ENCODE measurements at places on chromosomes 7 and 10.
A peak's percentile ranks its signal among the peaks of the same experiment; 100 is the strongest.

DNA sequence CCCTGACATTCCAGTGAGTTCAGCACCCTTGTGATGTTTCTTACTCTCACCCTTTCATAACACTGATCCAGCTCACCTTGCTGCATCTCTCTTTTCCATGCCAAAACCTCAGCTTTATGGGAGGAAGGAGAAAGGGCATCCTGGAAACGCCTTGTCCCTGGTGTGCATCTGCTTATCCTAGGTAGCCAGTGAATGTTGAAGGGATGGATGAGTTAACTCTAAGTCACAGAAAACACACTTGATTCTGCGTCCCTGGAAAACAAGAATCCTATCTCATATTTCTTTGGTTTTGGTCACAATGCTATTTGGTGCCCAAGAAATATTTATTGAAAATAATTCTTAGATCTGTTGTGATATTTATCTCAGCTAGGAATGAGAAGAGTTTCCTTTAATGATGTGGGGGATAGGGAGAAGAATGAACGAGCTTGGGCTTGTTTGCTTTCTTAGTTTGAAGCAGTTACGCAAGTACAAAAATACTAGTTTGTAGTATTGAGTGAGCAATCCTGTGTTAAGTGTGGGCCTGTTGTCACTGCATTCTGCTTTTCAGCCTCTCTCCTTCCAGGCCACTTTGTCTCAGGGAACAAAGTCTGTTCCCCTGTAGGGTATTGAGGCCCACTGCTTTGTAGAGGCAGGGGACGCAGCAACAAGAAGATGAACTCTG is 126.5 kb downstream of the ARID5B start:
- no peak for DNase-seq

GRCh38 chr7:107994421-107995030 is 8.4 kb downstream of the LAMB1 start:
- no peak for DNase-seq

- no peak for DNase-seq
These were observed 8.1 kb upstream of the FAM107B start for GRCh38 chr10:14782691-14783363.

DNA sequence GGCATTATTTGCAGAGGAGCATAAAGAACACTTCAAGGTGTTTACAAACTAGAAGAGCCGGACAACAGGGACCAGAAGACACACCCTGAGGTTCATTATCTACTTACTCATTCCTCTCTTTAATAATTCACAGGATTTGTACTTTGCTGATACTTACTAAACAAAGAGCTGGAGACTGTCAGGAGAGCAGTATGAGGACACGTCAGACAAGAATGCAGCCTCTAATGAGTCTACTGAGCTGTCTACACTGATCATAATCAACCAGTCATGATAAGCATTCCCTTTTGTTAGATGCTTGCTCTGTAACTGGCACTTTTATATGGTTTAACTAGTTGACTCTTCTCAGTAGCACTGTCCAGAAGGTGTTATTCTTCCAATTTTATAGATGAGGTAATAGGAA is 243.3 kb upstream of the CDC14C start:
- no peak for DNase-seq

- no peak for DNase-seq
These were observed 46.1 kb upstream of the SEPTIN7 start for GRCh38 chr7:35754741-35755140.

GRCh38 chr10:22629126-22629525 is 85.3 kb downstream of the PIP4K2A start:
- no peak for DNase-seq

DNA sequence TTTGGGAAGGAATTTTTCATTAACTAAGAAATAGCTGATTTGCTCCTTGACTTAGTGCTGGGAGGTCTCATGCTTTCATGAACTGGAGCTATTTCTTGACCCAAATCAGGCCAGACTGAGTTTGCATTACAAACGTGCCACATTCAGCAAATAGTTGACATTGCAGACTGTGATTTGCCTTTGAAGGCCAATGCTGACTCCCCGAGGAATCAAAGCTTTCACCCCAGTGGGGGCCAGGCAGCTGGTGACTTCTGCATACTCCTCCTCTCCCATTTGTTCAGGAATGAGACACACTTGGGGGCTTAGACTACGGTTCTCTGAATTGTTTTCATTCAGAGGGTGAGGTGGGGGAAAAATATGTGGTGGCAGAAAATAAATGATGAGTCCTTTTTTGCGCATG is 111.0 kb upstream of the JAZF1 start:
- DNase-seq: no peak

- no peak for DNase-seq
These were observed 8.6 kb upstream of the SUN1 start for GRCh38 chr7:823649-824048.

- no peak for DNase-seq
These were observed 401.1 kb upstream of the NFE2L3 start for GRCh38 chr7:25750744-25751508.

DNA sequence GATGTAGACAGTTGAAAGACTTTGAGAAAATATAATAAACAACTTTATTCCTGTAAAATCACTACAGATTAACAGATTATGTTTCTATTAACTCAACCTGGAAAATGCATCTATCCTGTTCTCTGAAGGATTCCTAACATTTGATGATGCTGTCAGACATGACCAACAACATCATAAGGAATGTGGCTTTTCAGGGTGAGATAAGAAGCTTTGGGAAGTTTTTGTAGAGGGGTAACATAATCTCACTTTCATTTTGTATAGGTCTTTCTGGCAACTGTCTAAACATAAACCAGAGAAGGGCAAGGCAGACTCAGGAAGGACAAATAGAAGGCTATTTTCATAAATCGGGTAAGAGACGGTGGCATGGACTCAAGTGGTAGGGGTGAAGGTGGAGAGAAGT is 112.2 kb downstream of the TES start:
- no peak for DNase-seq

DNA sequence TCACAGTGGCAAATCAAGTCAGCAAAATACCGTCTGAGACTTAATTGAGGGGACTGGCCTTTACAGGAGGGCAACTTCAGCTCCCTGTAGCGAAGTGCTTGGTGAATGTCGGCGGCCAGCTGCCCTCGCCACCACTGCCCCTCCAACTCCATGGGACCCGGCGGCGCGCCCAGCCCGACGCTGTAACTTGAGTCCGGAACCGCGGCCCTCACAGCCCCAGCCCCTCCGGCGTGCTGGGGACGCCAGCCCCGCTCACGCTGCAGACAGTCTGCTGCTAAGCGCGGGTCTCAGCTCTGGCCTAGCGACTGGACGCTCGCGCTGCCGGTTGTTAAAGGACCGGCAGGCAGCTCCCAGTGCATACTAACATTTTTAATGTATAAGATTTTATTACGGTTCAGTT is 113.4 kb upstream of the NUPR2 start:
- DNase-seq: no peak

- no peak for DNase-seq
These were observed 76.7 kb downstream of the EMX2 start for GRCh38 chr10:117619223-117619622.

- no peak for DNase-seq
These were observed 40.4 kb downstream of the CALML3 start for GRCh38 chr10:5565205-5565545.

GRCh38 chr10:7477538-7478334 is 66.9 kb upstream of the SFMBT2 start:
- no peak for DNase-seq

DNA sequence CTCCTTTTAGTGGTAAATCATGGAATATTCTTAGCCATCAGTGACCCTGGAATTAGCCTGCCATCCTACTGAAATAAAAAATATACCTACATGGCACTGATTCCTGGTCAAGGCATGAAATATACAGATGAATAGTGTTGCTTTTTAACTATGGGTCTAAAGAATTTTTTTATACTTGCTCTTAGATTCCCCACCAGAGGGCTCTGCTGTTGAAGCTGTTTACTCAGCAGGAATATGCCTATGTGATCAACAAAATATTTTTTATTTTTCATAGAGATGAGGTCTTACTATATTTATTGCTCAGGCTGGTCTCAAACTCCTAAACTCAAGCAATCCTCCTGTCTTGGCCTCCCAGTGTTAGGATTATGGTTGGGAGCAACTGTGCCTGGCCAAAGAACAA is 13.5 kb downstream of the ZC3HC1 start:
- DNase-seq: no peak

GRCh38 chr10:2782265-2782664 is 285.1 kb upstream of the PFKP start:
- no peak for DNase-seq

DNA sequence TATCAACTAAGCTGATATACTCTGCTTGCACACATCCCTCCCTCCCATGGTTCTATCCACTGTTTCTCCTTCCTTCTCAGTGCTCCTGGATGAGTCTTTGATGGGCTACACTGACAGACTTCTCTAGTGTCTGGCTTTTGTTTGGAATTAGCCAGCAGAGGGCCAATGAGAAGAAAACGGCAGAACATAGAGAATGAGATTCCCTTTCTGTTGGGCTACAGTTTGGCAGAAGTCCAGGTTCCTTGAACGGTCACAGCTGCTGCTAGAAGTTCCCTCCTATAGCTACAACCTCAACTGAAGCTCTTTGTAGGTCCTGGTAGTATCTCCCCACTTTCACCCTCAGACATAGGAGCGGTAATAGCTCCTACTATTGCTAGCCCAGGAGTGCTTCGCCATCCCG is 251.1 kb upstream of the LRRN3 start:
- DNase-seq: no peak

DNA sequence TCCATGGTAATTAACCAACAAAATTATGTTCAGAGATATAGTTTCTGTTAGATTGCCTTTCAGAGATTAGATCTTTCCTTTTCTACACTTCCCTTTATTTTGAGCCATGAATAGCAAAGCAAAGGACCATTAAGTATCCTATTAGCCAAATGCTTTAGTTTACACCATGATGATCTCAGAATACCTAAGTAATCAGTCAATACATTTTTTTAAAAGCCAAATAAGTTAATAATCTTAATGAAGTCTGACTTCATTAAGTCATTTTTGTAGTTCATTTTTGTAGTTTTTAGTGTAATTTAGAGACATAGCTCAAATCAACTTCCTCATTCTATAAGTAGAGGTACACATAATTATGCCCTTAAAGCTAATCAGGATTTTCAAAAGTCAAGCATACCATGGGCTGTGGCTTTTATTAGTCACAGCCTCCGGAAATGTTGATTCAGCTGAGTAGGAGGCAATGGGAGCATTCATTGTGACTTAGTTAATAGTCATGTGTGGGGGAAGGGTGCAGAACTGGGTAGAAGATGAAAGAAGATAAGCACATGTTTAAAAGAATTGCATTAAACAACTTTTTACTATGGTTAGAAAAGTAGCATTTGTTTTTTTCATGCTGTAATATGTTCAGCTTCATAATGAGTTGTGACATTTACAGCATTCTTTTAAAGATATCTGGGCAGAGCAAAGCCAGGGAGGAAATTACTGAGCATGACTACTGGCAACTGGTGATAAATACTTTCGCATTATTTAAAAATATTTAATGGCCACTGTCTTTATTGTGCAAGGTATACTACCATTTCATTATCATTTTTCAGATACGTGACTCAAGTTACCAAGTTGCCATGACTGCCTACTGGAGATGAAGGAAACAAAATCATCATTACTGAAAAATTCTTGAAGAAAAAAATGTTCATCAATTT is 57.3 kb upstream of the CCDC71L start:
- DNase-seq: peak; percentile 29

DNA sequence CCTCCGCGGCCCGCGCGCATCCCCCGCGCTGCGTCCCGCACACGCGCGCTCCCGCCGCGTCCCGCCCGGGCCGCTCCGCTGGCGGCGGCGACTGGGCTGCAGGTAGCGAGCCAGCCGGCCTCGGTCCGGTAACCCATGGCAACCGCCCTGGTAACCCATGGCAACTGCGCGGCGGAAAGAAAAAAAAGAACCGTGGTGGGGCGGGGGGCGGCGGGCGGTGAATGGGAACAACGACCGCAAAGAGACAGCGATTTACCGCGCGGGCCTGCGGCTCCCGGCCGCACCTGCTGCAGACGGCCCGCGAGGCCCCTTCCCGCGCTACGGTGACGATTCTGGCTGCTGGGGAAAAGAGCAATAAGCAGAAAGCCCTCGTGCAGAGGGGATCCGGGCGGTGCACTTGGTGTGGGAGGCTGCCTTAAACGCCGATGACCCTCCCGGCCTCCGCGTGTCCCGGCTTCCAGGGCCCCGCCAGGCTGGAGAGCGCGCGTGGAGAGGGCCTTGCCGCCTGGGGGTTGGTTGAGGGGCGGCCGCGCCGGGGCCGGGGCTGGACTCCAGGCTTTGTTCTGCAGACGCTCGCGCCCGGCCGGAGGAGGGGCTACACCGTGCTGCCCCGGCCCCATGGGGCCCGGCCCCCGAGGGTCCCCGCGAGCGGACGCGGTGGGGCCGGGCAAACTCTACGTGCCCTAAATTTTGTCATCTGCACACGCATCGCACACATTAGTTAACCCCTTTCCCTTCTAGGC is 84.7 kb downstream of the SNX10 start:
- DNase-seq: no peak

DNA sequence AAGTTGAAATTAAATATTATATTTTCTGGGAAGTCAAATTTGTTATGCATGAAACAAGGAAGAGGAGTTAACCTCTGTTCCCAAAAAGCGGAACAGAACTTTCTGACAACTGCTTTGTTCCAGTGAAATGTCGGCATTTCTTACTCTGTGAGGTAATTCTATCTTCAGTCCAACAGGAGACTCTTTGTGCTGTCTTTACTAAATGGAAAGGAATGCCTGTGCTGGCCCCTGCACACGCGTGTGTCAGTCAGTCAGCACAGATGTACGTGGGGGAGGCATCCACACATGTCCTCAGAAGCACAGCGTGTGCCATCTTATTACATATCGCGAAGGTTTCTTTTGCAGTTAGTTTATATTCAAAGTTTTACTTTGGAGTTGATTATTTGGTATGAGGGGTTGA is 37.5 kb downstream of the NET1 start:
- DNase-seq: no peak

DNA sequence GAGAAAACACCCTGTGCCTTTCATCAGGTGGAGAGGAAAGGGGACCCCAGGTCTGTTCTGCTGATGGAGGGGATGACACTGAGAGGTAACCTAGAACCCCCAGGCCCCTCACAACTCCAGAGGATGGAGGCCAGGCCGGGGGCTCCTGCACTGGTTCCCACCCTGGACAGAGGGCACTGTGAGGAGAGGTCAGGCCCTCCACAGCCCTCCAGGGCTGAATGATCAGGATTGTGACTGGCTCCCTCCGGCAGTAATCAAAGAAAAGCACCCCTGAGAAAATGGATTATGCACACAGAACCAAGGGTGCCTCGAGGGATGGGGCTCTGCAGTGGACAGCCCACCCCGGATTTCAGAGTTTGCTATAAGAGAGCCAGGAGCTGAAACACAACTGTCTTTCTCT is 502.8 kb downstream of the TCERG1L start:
- DNase-seq: no peak

- DNase-seq: no peak
These were observed 210.4 kb upstream of the PLXDC2 start for GRCh38 chr10:19605806-19606205.

DNA sequence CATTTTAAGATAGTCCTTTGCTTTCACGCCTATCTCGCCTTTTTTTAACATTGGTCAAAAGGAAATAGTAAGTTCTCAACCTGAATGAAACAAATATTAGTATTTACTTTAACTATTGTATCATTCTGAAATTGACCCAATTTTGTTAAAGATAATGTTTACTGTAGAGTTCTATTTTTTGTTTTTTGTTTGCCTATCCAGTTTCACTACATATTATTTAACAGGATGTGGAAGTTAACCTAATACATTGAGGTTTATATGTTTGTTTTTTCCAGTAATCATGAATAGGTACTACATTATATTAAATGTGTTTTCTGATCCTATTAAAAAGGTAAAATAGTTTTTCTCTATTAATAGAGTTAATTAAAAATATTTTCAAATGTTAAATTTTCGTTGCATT is 26.5 kb downstream of the ACSM6 start:
- DNase-seq: no peak

GRCh38 chr7:78649976-78650375 is 803.5 kb downstream of the MAGI2 start:
- no peak for DNase-seq

GRCh38 chr7:22378199-22378980 is 21.4 kb upstream of the RAPGEF5 start:
- DNase-seq: no peak

All from T follicular helper cell (primary cell).